ENCODE measurements at places on chromosomes 4 and X. TPM values are rescaled to one million over a fixed set of nuclear protein-coding genes. Genes with fewer than 3 reads are reported as not detected.

Gene XAGE2
- 0.12 TPM for polyA plus RNA-seq

Gene IBSP
- polyA plus RNA-seq, result 0.03 TPM

GRCh38 chr4:56388306-56388705 lies 1.0 kb upstream of the AASDH start:
- no peak for DNase-seq

GRCh38 chr4:53365121-53365485 lies 758 bp downstream of the SCFD2 start:
- DNase-seq, result no peak

DNA sequence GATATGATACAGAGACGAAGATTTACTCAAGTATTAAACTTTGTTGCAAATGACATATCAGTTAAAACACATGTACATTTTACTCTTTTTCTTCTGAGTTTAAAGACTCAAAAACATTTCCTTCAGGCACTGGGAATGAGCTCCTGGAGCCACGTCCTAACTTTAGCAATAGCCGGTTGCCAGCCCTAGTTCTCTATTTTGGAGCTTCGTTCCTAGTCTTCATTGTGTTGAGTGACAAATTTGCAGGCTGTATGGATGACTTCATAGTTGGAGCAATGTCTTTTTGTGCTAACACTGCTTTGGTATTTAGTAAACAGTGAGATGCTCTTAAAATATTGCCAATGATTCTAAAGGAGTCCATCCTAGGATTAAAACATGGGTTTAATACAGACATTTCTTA lies 190.9 kb downstream of the FAT4 start:
- no peak for DNase-seq

Measured in large intestine (tissue), 12 donors.